ENCODE measurements at places on chromosomes 12 and 14. TPM values are rescaled to one million over a fixed set of nuclear protein-coding genes. Genes with fewer than 3 reads are reported as not detected.

DNA sequence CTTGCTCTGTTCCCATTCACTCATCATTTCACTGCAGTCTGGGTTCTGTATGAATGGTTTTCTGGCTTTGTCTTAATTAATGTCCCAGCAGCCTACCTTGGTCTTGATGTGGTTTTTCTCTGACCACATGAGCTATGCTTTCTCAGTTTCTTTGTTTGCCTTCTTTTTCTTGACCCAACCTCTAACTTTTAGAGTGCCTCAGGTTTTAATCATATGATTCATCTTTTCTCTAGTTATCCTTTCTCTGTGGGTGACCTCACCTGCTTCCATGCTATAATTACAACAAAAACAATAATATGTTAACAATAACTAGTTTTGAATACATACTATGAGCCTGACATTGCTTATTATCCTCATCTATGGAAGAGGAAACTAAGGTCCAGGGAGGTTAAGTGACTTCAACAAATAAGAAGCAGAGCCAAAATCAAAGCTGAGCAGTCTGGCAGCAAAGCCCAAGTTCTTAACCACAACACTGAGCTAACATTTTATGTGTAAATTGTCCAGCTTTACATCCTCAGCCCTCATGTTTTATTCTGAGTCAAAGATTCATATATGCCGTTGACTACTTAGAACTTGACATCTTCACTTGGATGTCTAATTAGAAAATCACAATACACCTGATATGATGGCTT is 4.7 kb upstream of the EPYC start:
- no peak for DNase-seq

DNA sequence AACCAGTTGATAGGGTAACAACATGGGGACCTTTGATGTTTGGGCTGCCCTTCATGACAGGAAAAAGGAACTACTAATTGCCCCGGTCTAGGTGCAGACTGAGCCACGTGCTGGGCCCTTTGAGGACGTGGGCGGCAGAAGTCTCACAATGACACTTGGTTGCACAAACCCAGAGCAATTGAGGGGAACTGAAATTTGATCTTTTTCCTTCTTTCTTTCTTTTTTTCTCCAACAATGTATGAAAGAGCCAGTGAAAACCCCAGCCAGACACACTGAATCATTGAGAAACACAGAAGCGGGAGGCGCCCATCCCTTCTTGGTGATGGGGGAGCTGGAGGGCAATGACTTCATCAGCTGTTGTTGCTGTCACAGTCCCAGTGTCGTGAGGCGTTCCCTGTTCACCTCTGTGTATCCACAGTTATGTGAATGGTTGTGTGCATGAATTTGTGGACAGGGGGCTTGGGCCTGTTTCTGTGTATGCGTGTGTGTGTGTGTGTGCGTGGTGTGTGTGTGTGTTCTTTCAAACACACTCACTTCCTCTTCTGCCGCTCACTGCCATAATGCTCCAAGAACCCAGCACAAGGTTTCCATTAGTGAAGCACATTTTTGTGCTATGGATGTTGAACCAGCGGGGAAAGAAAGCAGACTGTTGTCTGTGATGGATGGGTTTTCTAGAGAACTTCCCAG is 137.5 kb upstream of the CCND2 start:
- DNase-seq, result no peak

DNA sequence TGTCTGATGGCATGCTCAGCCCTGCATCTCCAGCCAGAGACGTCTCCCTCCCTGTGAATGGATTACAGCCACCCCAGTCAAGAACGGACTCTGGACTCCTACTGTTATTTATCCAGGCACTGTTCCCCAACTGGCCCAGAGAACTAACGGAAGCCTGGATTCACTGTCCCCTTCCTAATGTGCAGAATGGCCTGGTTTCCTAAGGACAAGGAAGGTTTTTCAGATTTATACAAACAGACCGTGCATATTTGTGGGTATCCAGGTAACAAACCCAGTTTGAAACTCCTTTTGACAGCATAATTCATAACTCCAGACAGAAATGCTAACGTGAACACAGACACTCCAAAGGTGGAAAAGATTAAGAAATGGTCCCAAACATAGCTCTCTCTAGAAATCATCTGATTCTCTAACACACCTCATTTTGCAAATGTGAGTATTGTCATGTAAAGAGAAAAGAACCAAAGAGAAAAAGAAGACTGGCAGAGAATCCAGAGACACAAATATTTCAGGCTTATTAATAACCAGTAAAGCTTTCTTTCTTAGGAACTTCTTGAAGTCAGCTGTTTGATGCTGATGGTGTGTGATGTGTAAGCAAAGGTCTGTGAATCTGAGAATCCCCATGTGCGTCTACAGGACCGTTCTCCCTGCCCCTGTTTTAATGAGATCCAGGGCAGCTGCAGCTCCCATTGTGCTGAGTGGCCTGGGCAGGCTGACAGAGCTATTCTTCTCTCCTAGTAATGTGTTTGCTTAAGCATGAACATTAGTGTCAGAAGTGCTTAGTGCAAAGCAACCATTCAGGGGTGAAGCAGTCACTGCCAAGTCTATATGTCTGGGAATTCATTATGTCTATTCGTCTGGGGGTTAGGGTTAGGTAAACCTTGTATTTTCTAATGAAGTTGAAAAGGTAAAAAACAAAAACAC is 86.8 kb upstream of the HIF1A start:
- DNase-seq, result no peak

- DNase-seq, result no peak
Measured at GRCh38 chr14:87971010-87971409, 22.0 kb downstream of the GALC start.

The TSPAN19 gene
- total RNA-seq, result 0.58 TPM

DNA sequence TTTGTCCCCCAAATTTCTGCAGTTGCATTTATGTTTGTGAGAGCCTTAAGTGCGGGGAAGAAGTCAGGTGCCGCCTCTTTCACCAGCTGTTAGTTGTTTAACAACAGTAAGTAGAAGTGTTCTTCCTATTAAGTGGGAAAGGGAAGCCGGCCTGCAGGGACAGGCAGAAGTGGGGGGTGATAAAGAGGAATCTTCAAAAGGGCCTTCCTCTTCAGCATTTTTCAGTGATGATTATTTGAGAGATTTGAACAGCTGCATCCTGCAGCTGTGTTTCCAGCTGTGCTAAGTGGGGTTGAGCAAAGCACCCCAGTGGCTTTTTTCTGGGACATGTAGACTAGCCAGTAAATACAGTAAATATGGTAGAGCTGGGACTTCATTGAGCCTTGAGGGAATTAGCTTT is 32.1 kb upstream of the SLC38A1 start:
- DNase-seq, result no peak

The OR4K15 gene
- total RNA-seq, result not detected

- no peak for DNase-seq
Measured at GRCh38 chr12:52912711-52913430, 8.0 kb upstream of the KRT8 start.

- DNase-seq, result no peak
Measured at GRCh38 chr14:95463171-95463901, 53.1 kb downstream of the SYNE3 start.

DNA sequence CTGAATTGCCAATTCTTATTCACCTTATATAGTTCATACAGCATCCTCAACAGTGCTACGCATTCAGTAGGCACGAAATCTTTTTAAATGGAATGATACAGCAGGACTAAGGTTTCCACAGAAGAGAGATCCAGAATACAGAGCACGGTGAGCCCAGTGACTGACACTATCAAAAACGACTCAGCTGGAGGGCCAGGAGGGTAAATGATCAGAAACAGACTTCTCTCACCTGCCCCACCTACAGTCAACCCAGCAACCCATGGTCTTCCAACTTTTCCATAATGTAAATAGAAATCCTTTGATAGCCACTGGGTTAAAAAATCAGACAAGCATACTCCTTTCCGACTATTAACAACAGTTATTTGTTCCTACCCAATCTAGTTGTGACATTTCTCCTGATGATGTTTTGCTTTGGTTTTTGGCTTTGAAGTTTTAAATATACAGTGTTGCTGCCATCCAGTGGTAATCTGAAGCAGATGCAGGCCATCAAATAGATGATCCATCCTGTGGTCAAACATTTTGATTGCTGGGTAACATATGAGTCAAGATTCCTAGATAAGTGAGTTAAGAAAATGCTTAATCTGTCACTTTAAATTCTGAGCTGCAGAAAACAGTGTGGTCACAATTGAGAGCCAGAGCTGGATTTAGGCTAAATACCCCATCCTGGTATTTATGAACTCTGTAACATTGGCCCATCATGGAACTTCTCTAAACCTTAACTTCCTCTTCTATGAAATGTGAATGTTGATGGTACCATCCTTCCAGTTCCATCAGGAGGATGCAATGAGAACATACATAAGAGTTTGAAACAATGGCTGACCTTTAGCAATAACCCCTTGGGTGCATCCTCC is 42.0 kb downstream of the GPHB5 start:
- DNase-seq, result no peak

The OR4E2 gene
- total RNA-seq, result not detected

DNA sequence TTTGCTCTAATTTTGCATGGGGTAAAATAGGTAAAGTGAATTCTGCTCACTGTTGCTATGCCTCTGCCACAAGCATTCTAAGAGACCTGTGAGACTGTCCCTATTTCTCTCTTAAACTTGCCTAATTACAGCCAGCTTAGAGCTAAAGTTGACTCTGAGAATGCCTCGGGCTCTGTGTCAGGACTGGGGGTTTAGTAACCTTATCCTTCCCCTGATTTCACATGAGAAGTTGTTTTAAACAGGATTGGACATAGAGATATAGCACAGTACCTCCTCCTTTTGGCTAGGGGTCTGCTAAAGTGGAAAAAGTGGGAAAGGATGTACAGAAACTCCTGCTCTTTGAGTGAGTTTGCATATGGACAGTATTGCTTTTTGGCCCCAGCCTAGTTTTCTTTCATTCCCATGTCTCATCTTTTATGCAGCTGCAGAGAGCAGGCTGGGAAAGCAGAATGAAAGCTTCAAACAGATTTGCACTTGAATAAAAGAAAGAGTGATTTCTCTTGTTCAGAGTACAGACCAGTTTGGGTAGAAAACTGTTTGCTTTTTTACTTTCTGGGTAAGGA is 122.0 kb downstream of the RAD51B start:
- DNase-seq, result no peak

DNA sequence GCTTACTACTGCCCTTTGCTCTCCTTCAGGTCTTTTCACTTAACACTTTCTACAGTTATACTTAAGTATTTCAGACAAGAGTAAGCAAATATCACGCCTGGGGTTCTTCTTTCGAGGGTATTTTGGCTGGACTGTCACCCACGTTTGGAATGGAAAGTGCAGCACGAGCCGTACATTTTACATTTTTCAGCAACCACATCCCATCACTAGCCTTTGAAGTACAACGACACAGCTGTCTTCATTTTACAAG is 349 bp upstream of the FAM177A1 start:
- no peak for DNase-seq

- DNase-seq, result no peak
Measured at GRCh38 chr14:51912112-51912786, 51.8 kb downstream of the GNG2 start.

DNA sequence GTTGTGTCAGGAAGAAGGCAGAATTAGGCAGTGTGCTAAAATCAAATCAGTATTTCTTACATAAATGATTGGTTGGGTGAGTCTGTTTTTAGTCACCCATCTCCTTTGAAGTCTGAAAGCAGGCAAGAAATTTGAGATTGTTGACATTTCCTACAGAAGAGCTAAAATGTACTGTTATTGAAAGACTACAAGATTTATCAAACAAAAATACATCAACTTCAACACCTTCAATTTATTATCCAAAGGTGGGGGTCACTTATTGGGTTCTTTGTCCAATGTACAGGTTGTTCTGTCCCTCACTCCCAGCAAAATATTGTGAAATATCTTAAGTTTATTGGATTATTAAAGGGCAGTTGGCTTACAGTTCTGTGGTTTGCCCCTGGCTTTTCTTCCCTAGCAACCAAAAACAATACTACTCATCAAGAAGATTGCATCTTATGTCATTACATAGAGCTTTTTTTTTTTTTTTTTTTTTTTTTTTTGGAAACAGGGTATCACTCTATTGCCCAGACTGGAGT is 20.6 kb upstream of the PKP2 start:
- no peak for DNase-seq

The DLK1 gene
- total RNA-seq, result 0.22 TPM

DNA sequence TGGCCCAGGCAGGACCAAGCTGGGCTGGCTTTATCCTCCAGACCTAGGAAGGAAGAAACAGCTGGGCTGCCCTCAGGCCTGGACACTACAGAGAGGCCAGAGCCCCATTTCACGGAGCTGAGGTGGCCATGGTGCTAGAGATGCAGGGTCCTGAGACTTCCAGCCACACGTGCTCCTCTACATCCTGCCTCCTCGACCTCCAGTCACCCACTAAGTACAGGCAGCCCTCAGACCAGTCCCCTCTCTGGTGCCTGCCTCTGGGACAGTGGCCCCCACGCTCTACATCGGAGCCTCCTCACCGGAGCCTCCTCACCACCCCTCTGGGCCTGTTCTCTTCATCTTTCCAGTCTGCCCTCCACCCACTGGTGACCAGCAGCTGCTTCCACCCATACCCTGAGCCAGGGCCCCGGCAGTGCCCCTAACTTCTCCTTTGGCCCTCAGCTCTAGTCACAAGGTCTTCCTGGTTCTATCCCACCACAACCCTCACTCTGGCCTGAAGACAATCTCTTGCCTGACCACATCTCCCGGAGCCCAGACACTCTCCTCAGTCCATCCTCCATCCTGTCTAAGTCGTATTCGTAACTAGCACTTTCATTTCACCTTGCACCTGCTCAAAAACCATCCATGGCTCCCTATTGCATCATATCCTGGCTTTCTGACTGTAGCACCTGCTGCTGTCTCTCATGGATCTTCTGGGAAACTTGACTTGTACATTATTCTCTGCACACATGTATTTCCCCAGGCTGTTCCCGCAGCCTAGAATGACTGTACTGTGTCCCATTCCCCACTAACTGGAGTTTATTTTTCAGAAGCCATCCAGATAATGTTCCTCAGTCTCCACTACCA is 43.9 kb downstream of the DIO3 start:
- no peak for DNase-seq

The PLD4 gene
- 7.0 TPM for total RNA-seq

The CACNA2D4 gene
- total RNA-seq, result 5.9 TPM

The CATSPERB gene
- total RNA-seq, result 0.36 TPM

- DNase-seq, result peak; percentile 80
Measured at GRCh38 chr14:94423453-94424056, 29.0 kb downstream of the SERPINA11 start.

The TAS2R8 gene
- 0.27 TPM for total RNA-seq

Measured in sciatic nerve (tissue), 2 donors.